ENCODE measurements at places on chromosomes 7 and 10. TPM values are rescaled to one million over a fixed set of nuclear protein-coding genes. Genes with fewer than 3 reads are reported as not detected.

The MRC1 gene
- total RNA-seq: 8.8 TPM

The EPDR1 gene
- total RNA-seq: 14.8 TPM

The SDK1 gene
- 0.81 TPM for total RNA-seq

The ATOH7 gene
- not detected for total RNA-seq

The POLD2 gene
- total RNA-seq: 78.0 TPM

The WNT8B gene
- not detected for total RNA-seq

The GPR15LG gene
- total RNA-seq: not detected

The HMX3 gene
- not detected for total RNA-seq

The GIMAP4 gene
- 135 TPM for total RNA-seq

Measured in endothelial cell of coronary artery (primary cell).